Activated CD4-positive, alpha-beta T cell treated with anti-CD3 and anti-CD28 coated beads, Interleukin-2, Interleukin-4, amounts not matched to agents 100 ng/mL and 50 ng/mL, durations not matched to agents 16 hours and 8 hours (primary cell): ENCODE measurements at places on chromosomes 1 and 21.

DNA sequence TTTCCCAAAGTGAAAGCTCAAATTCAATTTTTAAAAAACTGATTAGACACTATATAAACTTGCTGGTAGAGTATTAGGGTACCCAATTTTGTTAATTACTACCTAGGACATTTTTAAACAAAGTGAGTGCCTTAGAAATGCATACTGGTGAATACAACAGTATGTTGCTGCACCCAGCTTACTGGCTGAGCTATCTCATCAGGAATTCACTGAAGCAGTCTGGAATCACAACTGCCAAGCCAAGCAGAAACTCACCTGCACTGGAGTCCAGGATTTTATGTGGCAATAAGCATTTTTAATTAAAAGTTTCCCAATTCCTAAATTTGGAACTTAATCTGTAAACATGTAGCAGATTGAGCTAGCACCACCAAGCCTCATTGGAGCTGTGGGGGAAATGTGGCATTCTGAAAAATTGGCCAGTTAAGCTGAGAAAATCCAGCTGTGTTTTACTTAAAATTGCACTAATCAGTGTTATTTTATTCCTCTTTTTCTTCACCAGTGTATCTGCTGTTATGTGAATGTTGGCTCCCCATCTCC, 61.8 kb downstream of the CLEC20A start:
- DNase-seq, result no peak

DNA sequence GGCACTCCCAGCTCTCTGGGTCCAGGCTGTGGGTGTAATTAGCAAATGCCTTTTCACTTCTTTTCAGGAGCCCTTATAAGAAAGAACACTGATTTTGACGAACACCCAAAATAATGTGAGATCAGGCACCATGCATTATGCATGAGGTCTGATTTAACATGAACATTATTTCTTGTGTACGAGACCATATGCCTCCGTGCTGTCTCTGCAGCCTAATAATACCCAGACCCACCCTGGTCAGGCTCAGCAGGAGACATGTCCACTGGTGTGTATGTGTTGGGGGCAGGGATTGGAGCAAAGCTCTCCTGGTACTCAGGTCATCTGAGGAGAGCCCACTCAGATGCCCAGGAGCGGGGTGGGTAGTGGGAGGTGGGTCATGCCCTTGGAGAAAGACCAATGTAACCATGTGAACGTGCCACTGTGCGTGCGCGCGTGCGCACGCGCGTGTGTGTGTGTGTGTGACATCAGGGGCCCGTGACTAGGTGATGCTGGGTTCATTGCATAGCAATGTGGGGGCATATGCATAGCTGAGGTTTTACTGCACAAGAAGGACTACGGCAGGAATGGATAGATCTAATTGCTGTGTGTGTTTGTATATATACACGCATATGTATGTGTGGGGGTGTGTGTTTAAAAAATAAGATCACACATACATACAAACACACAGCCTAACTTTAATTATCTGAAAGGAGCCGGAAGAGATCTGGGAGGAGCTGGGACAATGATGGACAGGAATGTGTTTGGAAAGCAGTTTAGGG, 7.1 kb downstream of the POU3F1 start:
- DNase-seq, result no peak

DNA sequence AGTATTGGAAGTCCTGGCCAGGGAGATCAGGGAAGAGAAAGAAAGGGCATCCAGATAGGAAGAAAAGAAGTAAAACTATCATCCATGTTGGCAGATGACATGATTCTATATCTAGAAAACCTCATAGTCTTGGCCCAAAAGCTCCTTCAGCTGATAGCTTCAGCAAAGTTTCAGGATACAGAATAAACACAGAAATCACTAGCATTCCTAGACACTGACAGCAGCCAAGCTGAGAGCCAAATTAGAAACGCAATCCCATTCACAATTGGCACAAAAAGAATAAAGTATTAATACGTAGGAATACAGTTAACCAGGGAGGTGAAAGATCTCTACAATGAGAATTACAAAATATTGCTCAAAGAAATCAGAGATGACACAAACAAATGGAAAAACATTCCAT, 44.6 kb downstream of the ZFYVE9 start:
- DNase-seq, result no peak

DNA sequence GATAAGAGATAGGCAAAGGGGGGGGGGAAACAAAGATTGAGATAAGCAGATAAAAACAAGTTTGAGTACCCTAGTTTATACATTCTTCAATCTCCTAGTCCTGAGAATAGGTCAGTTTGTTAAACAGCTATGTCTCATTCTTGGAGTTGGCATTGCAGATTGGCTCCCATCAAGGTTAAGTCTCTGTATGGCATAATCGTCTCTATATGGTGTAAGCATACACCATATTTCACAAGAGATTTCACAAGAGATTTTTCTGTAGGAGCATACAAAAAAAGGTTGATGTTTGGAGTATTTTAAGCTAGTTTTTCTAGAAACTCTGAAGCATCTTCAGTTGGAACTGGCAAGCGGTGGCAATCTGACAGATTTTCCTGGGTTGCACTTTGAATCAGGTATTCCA, 35.8 kb downstream of the NCAM2 start:
- DNase-seq, result no peak

DNA sequence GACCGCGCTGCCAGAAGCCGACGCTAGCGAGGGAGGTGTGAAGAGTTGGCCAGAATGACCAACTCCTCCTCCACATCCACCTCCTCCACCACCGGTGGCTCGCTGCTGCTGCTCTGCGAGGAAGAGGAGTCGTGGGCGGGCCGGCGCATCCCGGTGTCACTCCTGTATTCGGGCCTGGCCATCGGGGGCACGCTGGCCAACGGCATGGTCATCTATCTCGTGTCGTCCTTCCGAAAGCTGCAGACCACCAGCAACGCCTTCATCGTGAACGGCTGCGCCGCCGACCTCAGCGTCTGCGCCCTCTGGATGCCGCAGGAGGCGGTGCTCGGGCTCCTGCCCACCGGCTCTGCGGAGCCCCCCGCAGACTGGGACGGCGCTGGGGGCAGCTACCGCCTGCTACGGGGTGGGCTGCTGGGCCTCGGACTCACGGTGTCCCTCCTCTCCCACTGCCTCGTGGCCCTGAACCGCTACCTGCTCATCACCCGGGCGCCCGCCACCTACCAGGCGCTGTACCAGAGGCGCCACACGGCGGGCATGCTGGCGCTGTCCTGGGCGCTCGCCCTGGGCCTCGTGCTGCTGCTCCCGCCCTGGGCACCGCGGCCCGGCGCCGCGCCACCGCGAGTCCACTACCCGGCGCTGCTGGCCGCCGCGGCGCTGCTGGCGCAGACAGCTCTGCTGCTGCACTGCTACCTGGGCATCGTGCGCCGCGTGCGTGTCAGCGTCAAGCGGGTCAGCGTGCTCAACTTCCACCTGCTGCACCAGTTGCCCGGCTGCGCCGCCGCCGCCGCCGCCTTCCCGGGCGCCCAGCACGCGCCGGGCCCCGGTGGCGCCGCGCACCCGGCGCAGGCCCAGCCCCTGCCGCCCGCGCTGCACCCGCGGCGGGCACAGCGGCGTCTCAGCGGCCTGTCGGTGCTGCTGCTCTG, 1.2 kb downstream of the GPR88 start:
- peak; percentile 25 for DNase-seq

GRCh38 chr21:14591882-14592281, 45.8 kb upstream of the SAMSN1 start:
- peak; percentile 39 for DNase-seq

GRCh38 chr1:110069404-110070281, 829 bp downstream of the ALX3 start:
- DNase-seq, result no peak

GRCh38 chr1:232984577-232985425, 34.4 kb downstream of the NTPCR start:
- no peak for DNase-seq

- no peak for DNase-seq
These were observed 117.5 kb downstream of the MACF1 start for GRCh38 chr1:39321979-39322378.

- DNase-seq, result no peak
These were observed 2.8 kb downstream of the SCNN1D start for GRCh38 chr1:1282998-1283397.

DNA sequence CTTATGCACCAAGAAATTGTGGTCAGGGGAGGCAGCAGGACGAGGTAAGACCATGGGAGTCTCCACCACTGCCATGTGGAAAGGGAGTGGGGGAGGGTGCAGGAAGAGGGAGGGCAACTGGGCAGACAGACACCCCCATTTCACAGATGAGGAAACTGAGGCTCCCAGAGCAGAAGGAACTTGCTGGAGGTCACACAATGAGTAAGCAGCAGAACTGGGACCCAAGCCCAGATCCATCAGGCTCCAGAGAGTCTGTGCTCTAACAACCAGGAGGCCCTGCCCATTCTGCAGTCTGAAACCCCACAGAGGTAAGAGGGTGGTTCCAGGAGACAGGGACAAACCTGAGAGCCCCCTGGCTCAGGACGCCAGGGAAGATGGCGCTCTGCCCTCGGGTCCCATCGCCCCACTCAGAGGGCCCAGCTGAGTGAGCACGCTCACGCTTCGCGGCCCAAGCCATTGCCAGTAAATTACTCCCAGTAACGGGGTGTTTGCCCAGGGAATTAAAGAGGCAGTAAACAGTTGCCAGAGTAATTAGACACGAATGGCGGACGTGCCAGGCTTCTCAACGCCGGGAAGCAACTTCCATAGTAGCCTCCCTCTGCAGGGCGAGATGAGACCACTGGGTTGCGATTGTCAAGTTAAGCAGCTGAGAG, 59.2 kb downstream of the MATN1 start:
- no peak for DNase-seq

DNA sequence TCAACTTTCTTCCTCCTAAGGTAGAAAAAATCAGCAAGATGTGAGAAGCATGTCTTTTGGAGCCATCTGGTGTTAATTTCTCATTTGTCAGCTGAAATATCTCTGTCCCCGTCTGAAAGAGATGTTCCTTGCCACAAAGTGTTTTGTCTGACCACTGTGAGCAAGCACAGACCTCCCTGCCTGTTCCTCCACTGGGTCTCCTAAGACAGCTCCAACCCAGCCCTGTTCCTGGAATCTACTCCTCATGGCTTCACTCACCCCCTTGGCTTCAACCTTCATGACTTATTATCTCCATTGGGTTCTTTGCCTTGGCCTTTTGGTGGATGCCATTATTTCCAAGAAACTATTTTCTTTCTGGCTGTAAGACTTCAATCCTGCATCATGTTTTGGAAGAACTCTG, 65.7 kb upstream of the CACHD1 start:
- DNase-seq, result no peak

GRCh38 chr1:4656533-4657140, 2.2 kb downstream of the AJAP1 start:
- DNase-seq, result no peak

DNA sequence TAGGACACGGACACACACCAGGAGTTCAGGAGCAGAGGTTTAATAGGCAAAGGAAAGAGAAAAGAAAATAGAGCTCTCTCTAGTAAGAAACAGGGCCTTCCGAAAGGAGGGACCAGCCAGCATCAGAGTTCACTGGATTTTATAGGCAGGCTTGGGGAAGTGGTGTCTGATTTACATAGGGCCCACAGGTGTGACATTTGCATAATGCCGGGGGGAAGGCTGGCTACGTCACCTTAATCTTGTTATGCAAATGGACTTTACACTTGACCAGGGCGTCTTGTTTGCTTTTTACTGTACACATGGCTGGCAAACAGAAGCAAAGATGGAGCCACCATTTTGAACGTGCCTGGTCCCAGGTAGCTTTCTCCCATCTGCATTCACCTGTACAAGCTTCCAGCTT, at the start of gene OR14A16:
TSS of gene OR14A16 (minus strand) at position 97 of the 400 bp plus-strand sequence. CDS start 8,390 bp downstream, outside the sequence.
- no peak for DNase-seq

GRCh38 chr1:223729906-223730305, 17.6 kb downstream of the CAPN2 start:
- no peak for DNase-seq

GRCh38 chr1:41790351-41790750, 128.4 kb downstream of the HIVEP3 start:
- DNase-seq, result no peak

DNA sequence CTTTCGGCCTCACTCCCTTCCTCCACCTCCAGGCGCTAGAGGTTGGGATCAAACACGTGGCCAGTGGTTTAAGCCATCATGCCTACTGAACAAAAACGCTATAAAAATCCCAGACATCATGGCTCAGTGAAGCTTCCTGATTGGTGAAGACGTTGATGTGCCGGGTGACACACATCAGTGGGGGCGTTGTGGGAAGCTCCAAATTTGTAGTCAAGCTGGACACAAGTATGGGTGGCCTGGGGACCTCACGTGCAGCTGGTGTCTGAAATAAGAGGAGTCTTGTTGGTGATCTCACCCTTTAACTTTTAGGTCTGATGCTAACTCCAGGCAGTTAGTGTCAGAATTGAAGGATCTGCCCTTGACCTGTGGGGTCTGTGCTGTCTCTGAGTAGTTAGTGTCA, 6.7 kb downstream of the CFAP298 start:
- DNase-seq, result no peak

DNA sequence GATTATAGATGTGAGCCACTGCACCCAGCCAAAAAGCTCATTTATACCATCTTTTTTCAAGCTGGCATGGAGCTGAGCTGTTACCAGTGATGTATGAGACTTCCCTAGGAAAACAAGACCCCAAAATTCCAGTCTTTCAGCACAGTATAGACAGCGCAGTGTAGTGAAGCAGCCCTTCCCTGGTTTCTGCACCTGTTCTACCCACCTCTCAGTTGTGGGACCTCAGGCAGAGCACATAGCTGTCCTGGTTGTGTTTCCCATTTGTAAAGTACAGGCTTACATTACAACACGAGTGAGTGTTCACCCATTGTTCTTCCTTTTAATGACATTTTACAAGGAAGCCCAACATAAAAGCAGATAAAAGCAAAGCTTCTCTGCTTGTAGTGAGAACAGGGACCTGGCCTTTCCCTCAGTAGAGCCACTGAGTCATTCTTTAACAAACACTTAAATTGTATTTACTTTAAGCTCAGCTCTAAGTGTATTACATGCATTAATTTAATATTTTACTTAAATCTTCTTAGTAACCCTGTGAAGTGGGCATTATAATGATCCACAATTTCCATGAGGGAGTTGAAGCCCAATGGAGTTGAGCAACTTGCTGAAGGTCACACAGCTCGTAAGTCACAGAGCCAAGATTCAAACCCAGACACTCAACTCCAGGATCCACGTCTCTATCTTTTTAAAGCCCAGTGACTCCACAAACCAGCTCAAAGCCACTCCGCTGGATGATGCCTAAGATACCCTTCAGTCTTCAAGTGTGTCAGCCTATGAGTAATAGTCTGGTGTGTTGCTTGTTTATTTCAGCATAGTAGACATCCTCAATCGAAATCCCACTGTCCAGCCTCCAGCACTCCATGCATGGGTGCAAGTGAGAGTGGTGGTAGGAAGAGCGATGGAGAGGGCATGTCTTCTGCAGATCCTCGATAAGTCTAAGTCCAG, 40.5 kb upstream of the CAPZB start:
- DNase-seq, result no peak

DNA sequence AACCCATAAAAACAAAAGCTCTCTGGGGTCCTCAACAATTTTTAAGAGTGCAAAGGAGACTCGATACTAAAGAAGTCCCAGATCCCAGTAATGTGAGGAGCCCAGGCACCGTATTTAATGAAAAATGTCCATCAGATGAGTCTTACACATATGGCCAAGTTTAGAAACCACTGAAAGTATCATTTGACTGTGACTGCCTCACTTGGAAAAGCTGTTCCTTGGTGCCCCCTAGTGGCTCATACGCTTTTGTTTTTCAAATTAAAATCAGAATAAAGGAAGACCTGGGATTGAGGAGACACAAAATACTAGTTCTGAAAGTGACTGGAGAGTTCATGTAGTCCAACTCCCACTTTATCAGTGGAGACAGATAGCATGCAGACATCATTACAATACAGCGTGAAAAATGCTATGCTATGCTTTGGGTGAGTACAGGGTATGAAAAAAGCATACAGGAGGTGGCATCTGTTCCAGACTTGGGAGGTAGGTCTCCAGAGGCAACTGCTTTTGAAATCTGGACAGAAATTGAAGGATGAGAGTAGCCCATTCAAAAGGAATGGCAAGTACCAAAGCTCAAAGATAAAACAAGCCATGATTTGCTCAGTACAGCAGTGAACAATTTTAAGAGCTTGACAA, 33.8 kb downstream of the GDAP2 start:
- DNase-seq, result peak; percentile 80
